ENCODE measurements at places on chromosomes 1 and 21.

GRCh38 chr1:47031059-47031458 is 7.6 kb downstream of the CYP4X1 start:
- no peak for DNase-seq

- no peak for DNase-seq
Observed at GRCh38 chr1:218451415-218451814, 106.3 kb downstream of the TGFB2 start.

DNA sequence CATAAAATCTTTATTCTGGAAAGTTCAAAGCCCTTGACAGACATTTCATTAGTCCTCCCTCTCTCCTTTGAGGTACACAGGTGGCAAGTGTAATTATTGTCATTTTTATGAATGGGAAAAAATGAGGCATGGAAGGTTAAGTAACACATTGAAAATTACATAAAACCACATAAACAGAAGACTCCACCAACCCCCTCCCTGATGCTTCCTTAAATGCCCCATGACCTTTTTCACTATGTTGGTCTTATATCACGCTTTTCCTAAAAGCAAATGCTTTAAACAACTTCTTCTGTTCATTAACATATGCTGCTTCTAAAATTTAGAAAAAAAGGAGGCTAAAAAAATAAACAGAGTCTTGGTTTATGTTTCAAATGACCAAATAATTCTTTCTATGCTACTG is 648.4 kb downstream of the PTPRC start:
- no peak for DNase-seq

- DNase-seq, result no peak
Observed at GRCh38 chr1:71831646-71832045, 450.7 kb downstream of the NEGR1 start.

DNA sequence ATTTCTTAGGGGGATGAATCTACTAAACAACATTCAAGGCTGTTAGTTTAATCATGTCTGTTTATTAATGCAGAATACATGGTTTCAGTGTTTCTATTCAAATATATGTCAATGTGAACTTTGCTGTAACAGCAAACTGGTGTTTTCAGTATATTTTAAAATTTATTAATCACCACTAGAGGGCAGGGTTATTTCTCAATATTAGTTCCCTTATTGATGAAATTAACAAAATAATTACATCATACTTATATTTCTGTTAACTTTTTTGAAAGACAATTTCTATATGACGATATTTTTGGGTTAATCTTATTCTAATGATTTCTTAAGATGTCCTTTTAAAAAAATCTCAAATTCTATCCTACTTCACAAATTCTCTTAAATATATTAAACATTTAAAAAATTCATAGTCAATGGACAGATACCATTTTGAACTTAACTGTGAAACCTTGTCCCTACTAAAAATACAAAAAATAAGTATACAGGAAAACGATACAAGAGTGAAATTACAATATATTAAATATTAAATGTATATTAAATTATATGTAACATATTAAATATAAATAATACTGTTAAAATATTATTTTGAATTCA is 1034.1 kb upstream of the PRMT6 start:
- DNase-seq, result no peak

- DNase-seq, result no peak
Observed at GRCh38 chr1:4668743-4669700, 14.6 kb downstream of the AJAP1 start.

DNA sequence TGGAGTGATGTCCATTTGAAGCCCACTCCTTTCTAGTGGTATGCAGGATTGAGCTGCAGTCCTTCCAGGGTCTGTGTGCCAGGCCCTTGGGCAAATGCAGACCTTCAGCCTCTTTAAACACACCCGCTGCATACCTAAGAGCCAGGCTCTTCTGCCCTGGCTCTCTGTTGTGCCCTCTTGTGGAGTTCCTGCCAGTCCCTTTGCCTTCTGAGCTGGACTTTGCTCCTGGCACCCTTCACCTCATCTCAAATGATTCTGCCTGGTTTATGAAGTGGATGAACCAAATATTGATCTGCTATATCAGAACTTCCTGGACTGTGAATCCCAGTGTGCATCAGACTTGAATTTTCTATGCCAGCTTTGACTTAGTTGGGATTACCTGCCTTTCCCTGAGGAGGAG is 158.8 kb downstream of the URB2 start:
- DNase-seq, result no peak

GRCh38 chr1:14136881-14137280 is 436.9 kb downstream of the PRDM2 start:
- DNase-seq, result no peak

DNA sequence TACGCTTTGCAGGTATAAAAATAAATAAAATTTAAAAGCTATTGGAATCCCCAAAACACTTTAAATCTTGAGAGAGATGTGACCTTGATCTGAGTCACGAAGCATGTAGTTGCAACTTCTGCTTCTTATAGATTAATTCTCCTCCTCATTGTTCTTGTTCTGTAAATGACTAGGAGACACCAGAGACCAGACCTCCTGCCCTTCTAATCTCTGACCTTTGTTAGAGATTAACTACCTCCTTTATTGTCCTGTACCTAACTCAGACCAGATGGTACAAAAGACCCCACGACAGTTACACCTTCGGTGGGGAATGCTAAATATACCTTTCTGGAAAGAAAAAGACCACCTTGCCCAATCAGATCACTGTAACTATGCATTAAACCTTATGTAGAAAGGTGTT is 76.9 kb upstream of the NEK2 start:
- no peak for DNase-seq

- peak; percentile 76 for DNase-seq
Observed at GRCh38 chr1:107532318-107532717, 391.5 kb downstream of the NTNG1 start.

DNA sequence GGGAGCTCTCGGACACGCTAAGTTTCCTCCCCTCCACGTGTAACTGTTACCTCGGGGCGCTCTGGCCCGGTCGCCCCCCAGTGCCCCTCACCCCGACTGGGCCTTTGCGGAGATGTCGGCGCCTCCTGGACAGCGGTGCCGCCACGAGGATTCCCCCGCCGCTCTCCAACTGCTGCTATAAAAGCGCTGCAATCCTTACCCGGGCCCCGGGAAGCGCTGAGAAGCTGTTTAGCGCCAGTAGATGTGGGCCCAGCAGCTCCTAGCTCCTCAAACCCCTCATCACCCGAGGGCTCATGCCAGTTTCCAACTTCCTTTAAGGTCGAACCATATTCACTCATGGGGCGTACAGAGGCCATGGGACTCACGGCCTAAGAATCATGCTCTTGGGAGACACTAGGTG is 361 bp upstream of the LMX1A start:
- DNase-seq, result no peak

GRCh38 chr1:15848143-15848928 is 829 bp downstream of the SPEN start:
- no peak for DNase-seq

- DNase-seq, result no peak
Observed at GRCh38 chr1:222021129-222021528, 279.2 kb upstream of the DUSP10 start.

DNA sequence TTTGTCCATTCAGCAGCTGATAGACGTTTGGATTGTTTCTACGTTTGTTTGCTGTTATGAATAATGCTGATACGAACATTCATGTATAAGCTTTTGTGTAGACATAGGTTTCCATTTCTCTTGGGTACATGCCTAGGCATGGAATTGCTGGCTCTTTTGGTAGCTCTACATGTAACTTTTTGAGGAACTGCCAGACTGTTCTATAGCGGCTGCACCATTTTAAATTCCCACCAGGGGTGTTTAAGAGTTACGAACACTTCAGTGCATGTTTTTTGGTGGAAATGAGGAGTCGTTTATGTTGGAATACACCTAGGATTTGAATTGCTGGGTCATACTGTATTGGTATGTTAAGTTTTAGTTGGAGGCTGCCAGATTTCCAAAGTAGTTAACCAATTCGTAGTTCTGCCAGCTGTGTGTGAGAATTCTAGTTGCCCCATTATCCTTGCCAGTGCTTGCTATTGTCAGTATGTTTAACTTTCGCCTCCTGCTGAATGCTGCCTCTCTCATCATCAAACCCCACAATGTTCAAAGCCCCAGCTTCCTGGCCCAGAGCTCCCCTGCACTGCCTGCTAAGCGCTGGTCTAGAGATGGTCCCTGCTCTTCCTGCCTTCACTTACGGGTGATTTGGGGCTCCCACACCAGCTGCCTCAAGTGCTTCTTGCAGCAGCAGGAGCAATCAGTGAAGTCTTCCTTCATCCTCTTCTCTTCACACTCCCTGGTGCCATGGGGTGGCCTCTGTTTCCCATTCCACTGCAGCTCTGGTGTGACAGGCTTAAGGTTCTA is 81.0 kb downstream of the MAN1C1 start:
- no peak for DNase-seq

DNA sequence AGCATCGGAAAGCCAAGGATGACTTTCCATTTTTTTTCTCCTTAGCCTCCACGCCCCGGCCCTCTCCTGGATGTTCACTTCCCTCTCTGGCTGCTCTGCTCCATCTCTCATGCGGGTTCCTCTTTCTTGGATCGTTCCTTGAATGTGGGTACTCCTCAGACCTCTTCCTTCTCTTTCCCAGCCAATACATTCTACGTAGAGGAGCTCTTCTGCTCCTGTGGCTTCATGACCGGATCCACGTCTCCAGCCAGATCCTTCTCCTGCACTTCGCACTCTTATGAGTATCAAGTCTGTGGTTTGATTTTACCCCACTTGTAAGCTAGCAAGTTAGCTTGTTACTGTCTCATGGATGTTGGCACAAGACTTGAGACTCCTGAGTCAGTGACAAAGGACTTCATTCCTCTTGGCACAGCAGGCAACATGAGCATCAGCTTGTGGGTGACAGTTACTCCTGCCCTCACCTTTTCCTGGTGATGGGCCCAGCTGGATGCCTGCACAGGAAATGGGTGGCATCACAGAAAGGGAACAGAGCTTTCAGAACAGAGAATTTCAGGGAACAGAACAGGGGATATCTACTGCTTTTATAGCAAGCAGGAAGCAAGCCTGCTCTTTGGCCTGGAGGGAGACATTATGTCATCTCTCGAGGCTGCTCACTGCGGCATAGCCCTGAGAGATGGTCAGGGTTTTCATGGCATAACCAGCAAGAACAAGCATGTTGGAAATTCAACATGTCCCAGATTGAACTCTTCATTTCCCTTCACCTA is 100.1 kb upstream of the KIF26B start:
- DNase-seq, result no peak

DNA sequence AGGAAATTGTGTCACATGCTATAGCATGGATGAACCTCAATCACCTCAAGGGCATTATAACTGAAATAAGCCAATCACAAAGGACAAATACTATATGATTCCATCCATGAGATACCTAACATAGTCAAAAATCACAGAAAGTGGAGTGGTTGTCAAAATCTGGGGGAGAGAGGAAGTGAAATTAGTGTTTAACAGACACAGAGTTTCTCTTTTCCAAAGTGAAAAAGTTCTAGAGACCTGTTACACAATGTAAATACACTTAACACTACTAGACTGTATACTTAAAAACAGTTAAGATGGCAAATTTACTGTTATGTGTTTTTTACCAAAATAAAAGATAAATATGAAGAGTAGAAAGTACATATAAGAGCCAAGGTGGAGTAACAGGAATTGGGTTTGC is 31.8 kb downstream of the ZNF644 start:
- no peak for DNase-seq

DNA sequence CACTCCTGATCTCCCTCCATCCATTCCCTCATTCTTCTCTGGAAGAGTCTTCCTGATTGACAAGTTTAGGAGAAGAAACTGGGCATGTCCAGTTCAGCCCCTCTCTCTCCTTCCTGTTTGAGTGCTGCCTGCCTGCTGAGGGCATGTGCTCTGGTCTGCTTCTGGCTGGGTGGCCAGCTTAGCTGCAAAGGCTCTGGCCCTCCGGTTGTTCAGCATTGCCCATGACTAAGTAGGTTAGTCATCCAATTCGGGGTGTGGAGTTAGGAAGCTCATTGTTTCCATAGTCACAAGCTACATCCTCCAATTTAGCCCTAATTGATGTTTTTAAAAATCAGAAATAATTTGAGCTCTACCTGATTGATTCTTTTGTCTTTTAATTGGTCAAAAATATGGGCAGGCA is 25.6 kb upstream of the PLA2G2E start:
- DNase-seq, result no peak

DNA sequence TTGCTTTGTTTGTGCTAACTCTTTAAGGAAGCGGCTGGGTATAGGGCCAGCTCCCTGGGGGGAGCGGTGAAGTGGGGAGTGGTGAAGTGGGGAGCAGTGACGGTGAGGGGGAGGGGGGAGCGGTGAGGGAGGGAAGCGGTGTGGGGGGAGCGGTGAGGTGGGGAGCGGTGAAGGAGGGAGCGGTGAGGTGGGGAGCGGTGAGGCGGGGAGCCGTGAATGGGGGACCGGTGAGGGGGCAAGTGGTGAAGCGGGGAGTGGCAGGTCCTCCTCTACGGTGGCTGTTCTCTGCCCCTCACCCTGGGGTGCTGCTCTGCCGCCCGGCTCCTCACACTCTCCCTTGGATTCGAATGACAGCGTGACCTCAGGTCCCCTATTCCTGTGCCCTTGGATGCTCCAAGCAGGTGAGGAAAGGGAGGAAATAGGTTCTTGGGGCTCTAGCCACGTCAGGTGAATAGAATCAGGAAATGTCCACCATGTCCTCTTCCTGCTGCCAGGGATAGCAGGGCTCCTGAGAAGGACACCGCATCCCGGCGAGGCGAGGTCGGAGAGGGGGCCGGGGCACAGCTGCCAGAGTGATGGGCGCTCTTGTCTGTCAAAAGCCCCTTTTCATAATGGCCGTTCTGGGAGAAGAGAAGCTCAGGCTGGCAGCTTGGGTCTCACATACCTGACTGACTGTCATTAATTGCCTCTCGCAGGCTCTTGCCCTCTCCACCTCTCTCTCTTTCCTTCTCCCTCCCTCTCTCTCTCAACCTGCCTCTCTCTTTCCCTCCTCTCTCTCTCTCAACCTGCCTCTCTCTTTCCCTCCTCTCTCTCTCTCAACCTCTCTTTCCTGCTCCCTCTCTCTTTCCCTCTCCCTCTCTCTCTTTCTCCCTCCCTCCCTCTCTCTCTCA is 134.2 kb downstream of the PGBD5 start:
- DNase-seq, result no peak

DNA sequence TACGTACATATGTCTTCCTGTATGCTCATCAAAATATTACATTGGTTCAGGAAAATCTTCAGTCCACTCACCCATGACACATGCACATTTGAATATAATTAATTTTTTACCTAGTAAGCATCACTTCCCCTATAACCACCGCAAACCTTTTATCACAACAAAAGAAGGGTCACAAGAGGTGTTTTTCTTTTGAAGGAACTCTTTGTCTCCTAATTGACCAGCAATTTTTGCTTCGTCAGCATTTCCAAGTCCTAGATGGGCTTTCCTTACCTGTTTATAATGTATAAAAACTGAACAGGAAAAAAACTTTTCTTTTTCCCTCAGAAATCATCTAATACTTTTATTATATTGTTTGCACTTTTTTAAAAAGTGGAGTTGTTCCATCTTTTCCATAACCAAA is 631.3 kb downstream of the PLA2G4A start:
- no peak for DNase-seq

Data from NCI-H1105 (cell line).